ENCODE measurements at places on chromosomes 1 and 21.

- DNase-seq: no peak
Measured at GRCh38 chr21:34822942-34823341, 154.1 kb downstream of the CLIC6 start.

DNA sequence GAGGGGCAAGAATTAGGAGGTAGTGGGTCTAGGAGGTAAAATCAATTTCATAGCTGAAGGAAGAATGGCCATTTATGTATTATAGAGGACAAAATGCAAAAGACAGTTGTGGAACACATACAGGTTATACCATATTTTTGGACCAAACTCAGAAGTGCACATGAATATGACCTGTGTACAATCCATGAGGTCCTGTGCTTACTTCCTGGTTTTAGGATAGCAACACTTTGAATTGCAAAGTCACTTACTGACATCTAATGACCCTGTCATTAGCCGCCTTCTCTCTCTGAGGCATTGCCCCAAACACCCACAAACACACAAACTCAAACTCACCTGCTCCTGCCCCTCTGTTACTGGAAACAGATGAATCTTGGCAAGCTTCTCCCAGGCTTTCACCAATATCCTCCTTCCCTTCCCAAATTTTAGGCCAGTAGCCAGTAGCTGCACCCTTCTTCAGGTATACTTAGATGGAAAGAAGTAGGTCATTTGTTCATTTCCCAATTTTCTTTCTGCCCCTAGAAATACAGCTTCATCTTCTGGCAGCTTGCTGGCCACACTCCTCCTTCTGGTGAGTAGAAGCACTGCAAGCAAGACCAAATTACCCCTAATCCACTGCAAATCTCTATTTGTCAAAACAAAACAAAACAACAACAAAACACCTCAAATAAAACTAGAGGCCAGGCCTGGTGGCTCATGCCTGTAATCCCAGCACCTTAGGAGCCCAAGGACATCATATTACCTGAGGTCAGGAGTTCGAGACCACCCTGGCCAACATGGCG, 13.7 kb upstream of the RPL5 start:
- no peak for DNase-seq

- DNase-seq: no peak
Measured at GRCh38 chr1:56359056-56359455, 220.3 kb downstream of the PLPP3 start.

DNA sequence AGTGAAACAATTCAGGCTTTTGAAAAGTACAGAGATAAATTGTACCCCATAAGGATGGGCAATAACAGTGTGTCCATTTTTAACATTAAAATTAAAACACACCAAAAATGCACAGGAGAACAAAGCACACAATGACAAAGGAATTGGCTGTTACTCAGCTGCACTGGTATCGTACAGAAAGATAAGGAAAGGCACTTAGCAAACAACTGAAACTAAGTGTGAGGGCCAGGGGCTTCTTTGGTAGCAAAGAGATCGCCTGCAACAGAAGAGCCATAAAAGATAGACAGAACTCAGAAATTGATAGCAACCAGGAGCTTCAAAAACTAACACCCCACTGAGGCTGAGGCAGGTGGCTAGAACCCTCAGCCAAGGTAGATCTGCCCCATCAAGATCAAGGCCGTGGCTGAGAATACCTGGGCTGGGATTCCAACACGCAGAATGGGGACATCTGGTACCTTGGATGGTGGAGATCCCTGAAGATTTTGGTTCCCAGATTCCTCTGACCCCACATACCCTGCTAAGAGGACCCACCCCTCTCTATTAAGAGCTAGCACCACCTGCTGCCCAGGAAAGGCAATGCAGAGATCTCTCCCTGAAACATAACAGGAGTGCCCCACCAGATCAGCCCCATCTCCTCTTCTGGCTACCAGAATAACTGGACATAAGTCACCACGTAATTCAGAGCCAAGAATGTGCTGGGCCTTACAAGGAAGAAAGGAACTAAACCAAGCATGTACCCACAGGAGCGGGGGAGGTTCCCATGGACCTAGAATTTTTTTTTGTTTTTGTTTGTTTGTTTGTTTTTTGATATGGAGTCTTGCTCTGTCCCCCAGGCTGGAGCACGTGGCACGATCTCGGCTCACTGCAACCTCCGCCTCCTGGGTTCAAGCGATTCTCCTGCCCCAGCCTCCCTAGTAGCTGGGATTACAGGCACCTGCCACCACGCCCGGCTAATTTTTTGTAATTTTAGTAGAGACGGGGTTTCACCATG, 16.2 kb downstream of the PLEKHO1 start:
- DNase-seq: no peak

DNA sequence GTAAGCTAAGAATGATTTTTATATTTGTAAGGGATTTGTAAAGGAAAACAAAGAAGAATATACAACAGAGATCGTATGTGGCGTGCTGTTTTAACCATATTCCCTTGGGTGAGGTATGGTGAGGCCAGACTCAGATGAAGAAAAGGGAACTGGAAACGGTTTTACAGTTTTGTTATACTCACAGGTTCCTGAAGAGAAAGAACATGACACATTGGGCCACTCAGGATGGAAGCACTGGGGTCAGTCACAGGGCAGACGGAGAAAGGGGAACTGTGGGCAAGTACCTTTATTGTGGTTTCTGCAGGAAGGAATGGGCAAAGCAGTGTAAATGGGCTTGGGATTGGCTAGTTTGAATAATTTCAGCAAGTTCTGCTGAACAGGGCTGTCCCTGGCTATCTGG, 177.4 kb downstream of the LBR start:
- no peak for DNase-seq
